Naive thymus-derived CD8-positive, alpha-beta T cell (primary cell): ENCODE measurements at places on chromosomes 5 and 9.

- H3K27ac ChIP-seq, result peak overlapping the region; percentile 63
- H3K27me3 ChIP-seq, result no peaks in the 10 kb centered on the region
- no peaks in the 10 kb centered on the region for H3K36me3 ChIP-seq
Measured at GRCh38 chr9:20314981-20315380, 307.3 kb downstream of the MLLT3 start.

GRCh38 chr9:135840539-135840938, 66.8 kb downstream of the CAMSAP1 start:
- no peak overlapping the region for H3K27ac ChIP-seq
- no peak overlapping the region for H3K4me3 ChIP-seq
- H3K4me1 ChIP-seq, result peaks cover 6% of the 10 kb centered on the region
- H3K27me3 ChIP-seq, result no peaks in the 10 kb centered on the region
- DNase-seq, result no peak
- H3K36me3 ChIP-seq, result peaks cover 23% of the 10 kb centered on the region

- H3K27ac ChIP-seq, result no peak overlapping the region
- H3K4me3 ChIP-seq, result no peak overlapping the region
- no peaks in the 10 kb centered on the region for H3K36me3 ChIP-seq
- no peaks in the 10 kb centered on the region for H3K27me3 ChIP-seq
Measured at GRCh38 chr9:110033869-110034268, 174.1 kb downstream of the C9orf152 start.

DNA sequence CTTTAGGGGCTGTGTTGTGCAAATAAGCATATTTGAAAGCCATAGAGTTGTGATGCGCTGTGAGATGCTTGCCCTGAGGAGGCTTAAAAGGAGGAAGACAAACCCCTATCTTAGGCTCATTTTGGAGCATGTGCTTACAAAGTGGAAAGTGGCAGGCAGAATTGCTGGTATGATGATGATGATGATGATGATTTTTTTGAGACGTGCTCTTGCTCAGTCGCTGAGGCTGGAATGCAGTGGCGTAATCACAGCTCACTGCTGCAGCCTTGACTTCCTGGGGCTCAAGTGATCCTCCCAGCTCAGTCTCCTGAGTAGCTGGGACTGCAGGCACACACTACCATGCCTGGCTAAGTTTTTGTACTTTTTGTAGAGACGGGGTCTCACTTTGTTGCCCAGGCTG, 1.7 kb downstream of the CNOT8 start:
- no peaks in the 10 kb centered on the region for H3K36me3 ChIP-seq
- peaks cover 32% of the 10 kb centered on the region for H3K4me1 ChIP-seq
- H3K4me3 ChIP-seq, result peak overlapping the region; percentile 92
- no peak for DNase-seq
- peak overlapping the region; percentile 99 for H3K27ac ChIP-seq

- no peak for DNase-seq
- H3K27ac ChIP-seq, result no peak overlapping the region
- no peak overlapping the region for H3K4me3 ChIP-seq
- H3K36me3 ChIP-seq, result no peaks in the 10 kb centered on the region
- H3K27me3 ChIP-seq, result no peaks in the 10 kb centered on the region
Measured at GRCh38 chr5:87243161-87243844, 24.4 kb upstream of the RASA1 start.

DNA sequence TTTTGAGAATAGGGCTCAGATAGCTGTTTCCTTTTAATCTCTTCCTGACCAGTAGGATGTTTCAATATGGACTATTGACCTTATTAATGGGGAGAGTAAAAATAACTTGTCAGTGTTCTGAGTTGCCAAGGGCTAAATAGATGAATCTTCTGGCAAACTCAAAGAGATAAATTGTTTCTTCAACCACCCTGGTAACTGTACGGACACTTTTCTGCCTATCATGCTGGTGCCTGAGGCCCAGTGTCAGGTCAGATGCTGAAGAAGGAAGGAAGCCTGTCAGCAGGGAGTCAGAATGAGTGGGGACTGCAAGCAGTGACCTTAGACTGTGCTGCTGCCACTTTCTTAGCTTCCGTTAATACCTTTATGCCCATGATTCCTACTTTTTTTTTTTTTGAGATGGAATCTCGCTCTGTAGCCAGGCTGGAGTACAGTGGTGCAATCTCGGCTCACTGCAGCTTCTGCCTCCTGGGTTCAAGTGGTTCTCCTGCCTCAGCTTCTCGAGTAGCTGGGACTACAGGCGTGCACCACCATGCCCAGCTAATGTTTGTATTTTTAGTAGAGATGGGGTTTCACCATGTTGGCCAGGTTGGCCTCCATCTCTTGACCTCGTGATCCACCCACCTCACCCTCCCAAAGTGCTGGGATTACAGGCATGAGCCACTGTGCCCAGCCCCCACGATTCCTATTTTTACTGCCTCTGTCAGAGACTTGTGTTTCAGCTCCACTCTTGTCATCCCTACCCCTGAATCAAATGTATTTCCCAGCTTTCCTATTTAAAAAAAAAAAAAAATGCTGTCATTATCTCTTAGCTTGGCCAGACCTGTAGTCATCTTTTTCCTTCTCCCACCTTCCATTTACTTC, 33.7 kb downstream of the TGFBR1 start:
- H3K27ac ChIP-seq, result peak overlapping the region; percentile 88
- peaks cover 51% of the 10 kb centered on the region for H3K36me3 ChIP-seq
- no peaks in the 10 kb centered on the region for H3K27me3 ChIP-seq
- H3K4me1 ChIP-seq, result peaks cover 25% of the 10 kb centered on the region
- no peak overlapping the region for H3K4me3 ChIP-seq

GRCh38 chr5:38292228-38292627, 33.9 kb downstream of the EGFLAM start:
- H3K4me3 ChIP-seq, result no peak overlapping the region
- no peak for DNase-seq
- no peaks in the 10 kb centered on the region for H3K4me1 ChIP-seq
- H3K27me3 ChIP-seq, result peaks cover 33% of the 10 kb centered on the region
- H3K36me3 ChIP-seq, result no peaks in the 10 kb centered on the region

- no peaks in the 10 kb centered on the region for H3K36me3 ChIP-seq
- DNase-seq, result no peak
- H3K27me3 ChIP-seq, result peaks cover 26% of the 10 kb centered on the region
- H3K27ac ChIP-seq, result no peak overlapping the region
Measured at GRCh38 chr5:14153932-14154731, 11.0 kb downstream of the TRIO start.
